Renal cortical epithelial cell (primary cell): ENCODE measurements at places on chromosomes 3 and 15.
A peak's percentile ranks its signal among the peaks of the same experiment; 100 is the strongest.

- DNase-seq, result no peak
Observed at GRCh38 chr3:71360764-71361163, 222.8 kb downstream of the FOXP1 start.

DNA sequence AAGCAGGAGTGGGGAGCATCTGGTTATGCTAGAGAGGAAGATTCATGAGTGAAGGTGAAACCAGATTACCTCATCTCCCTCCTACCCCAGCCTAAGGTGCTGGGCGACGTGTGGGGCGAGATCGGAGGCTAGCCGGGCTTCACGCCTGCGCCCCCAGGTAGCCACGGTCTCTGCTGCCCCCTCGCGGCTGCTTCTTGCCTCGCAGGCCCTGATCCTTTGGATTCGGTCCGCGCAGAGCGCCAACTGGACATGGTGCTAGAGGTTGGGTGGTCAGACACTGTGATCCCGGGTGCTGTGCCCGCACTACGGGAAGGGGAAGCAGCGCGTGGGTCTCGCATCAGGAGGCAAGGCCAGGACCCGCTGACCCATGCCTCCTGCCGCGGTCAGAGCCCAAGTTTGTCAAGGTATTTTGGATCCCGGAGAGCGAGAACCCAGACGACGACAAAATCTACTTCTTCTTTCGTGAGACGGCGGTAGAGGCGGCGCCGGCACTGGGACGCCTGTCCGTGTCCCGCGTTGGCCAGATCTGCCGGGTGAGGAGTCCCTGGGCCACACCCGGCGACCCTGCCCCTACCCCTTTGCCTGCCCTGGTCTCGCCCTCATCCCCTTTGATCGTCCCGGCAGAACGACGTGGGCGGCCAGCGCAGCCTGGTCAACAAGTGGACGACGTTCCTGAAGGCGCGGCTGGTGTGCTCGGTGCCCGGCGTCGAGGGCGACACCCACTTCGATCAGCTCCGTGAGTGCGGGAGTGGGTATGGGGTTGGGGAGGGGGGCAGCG lies 4.2 kb downstream of the SEMA3B start:
- peak; percentile 45 for DNase-seq

DNA sequence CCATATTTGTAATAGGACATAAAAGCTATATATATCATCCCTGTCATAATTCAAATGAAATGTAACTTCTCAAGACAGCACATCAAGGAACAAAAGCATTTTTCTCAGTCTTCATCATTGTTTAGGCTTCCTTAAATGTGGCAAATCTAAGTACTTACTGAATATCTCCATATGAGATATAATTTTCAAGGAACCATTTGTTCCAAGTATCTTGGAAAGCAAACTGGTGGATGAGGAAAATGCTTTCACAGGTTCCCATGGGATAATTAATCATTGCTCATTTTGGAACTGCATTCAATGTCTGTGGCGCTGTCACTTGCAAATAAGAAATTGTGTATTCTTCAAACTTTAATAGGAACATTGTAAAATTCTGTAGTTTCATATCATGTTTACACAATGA lies 52.6 kb upstream of the ZNF385D start:
- no peak for DNase-seq

- no peak for DNase-seq
Observed at GRCh38 chr3:59772416-59773408, 722.9 kb upstream of the CFAP20DC start.

GRCh38 chr15:74620636-74621545 lies 5.3 kb downstream of the CLK3 start:
- peak; percentile 63 for DNase-seq

DNA sequence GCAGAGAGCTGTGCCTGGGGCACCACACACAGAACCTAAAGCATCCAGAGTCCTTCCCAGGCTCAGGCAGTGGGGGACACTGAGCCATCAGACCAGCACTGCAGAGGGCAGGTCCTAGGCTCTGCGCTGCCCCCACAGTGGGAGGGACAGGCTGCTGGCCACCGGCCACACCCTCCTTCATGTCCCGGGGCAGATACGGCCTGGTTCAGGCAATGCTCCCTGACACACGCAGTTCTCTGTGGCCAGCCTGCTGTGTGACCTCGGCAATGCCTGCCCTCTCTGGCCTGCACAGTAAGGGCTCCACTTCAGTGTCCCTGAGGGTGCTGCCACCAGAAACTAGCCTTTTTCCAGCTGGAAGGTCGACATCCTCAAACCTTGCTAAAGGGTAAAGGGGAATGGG lies 12.4 kb downstream of the LINGO1 start:
- DNase-seq, result no peak

GRCh38 chr3:61613666-61614065 lies 52.3 kb downstream of the PTPRG start:
- DNase-seq, result peak; percentile 7

DNA sequence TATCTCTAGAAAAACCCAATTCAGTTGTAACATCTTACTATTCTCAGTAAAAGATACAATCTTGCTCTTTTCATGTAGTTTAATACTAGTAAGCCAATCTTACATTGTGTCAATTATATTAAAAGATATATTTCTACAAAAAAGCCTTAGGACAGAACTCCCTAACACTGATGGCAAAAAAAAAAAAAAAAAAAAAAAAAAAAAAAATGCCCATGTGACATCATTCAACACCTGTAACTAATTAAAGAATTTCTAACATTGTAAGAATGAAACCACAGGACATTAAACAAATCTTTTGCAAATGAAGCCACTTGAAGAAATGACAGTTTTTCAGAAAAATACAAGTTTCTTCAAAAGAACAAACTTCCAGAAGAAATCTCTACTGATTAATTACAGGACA lies 119.8 kb downstream of the SUCLG2 start:
- DNase-seq, result no peak

GRCh38 chr3:172129498-172129849 lies 90.1 kb downstream of the FNDC3B start:
- DNase-seq, result peak; percentile 94

DNA sequence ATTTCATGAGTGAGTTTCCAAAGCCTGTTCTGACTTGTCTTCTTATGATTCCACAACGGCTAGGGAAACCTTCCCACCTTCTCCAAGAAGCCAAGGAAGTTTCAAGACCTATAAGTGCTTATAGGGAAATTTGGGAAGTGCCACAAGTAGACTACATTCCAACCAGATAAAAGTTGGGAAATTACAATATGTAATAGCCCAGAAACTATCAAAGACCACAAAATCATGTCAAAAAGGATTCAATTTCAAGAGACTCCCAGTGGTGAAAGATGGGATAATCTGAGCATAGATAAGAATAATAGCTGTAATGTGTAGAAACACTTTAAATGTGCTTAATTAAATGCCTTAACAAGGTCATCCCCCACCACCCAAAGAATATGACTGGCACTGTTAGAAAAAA lies 169.2 kb upstream of the SLC2A2 start:
- DNase-seq, result no peak

DNA sequence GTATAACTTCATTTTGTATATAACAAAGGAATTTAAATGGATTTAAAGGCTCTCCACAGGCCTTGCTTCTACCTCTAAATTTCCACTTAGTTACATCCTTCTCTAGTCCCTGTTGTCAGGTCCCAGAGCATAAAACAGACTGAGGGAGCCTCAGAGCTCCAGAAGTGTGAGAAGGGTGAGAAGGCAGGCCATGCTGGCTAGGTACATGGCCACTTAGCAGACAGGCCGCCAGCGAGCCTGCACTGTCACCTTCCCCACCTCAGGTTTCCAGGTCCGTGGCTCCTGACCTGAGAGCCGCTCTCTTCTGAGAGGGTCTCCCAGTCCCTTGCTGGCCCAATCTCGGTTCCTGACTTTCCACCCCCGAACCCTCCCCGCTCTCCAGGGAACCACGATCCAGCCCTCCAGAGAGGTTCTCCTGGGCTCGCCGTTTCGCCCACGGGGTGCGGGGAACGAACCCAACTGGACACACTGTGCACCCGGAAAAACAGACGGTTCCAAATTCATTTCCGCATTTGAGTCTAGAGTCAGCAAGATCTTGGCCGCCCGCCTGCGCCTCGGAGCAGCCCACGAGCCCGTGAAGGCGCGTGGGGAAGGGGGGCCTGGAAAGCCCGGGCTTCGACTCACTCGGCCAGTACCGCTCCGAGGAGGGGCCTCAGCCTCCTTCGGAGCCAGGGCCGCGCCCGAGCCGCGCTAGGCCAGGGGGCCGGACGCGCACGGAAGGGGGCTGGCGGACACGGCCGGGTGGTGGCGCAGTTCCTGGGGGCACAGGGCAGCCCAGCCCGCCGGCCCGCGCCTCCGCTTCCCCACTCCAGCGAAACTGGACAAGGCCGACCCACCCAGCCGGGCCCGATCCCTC lies 16.7 kb upstream of the SOX2 start:
- DNase-seq, result no peak

- peak; percentile 36 for DNase-seq
Observed at GRCh38 chr3:117355566-117355965, 646.0 kb downstream of the TUSC7 start.

DNA sequence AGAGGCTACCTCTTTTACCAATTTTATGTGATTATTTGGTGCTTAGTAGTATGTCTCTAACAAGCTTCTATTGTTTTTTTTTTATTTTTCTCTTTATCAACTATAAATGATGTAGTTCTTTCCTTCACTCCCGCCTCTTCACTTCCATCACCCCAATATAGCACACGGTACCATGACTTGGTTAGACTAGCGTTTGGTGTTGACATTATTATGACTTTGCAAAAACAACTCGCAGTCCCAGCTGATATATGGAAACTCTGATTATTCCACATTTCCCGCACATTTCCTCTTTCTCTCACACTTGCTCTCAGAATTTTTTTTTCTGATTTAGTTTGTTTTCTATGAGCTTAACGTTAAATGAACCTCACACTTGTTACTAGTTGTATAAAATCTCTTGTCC lies 162.2 kb downstream of the GREM1 start:
- DNase-seq, result no peak

DNA sequence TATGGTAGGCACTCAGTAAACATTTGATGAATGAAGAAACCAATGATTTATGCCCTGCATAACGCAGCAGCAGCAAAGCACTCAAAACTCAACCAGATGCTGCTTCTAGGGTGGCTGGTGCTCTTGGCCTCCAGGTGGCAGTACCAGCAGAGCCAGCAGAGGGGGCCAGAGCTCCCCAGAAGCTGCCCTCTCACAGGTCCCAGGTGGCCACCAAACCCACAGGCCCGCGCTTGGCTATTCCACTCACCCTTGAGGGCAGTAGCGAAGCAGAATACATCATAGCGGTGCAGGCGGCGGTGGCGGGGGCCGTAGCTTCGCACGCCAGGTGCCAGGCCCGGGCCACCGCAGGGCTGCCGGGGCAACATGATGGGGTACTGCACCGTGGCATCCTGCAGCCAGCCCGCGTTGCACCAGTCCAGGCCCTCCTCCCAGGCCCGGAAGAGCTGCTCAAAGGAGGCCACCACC lies 16.6 kb downstream of the HAPLN3 start:
- DNase-seq, result peak; percentile 35

GRCh38 chr3:48013288-48013980 lies 2.8 kb downstream of the MAP4 start:
- peak; percentile 89 for DNase-seq

GRCh38 chr3:2992534-2992933 lies 117.6 kb downstream of the IL5RA start:
- DNase-seq, result no peak

DNA sequence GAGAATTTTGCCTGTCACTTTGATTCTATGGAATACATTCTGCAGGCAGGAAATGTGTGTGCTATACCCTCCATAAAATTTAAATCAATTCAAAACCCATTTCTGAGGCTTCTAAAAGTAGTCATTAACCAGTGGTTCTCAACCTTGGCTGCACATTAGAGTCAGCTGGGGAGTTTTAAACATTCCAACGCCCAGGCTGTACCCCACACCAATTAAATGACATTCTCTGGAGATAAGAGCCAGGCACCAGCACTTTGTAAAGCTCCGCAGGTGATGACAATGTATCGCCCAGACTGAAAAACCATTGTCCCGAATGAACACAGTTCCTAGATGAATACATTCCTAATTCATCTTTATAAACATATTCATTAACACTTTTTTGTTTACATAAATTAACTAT lies 110.6 kb upstream of the MB21D2 start:
- no peak for DNase-seq

GRCh38 chr3:10501664-10502052 lies 3.7 kb downstream of the ATP2B2 start:
- DNase-seq, result no peak

GRCh38 chr3:23809840-23810342 lies 4.1 kb downstream of the UBE2E1 start:
- DNase-seq, result no peak

GRCh38 chr3:153385343-153385742 lies 223.3 kb downstream of the RAP2B start:
- no peak for DNase-seq

DNA sequence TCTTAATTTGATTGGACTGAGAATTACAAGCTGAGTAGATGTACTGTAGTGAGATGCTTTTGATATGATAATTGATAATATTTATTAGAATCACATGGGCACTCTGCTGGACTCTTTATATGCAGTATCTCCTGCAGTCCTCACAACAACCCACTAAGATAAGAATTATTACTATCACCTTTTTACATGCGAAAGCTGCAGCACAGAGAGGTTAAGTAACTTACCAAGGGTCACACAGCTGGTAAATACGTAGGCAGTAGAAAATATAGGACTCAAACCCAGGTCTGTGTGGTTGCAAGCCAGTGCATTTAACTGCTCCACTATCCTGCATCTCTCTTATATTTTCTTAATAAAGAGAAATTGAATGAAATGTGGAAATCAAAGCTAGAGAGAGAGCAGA lies 392.8 kb upstream of the RORA start:
- no peak for DNase-seq
